Muscle of leg (tissue), 16 donors: ENCODE measurements at places on chromosomes 7 and 10.

DNA sequence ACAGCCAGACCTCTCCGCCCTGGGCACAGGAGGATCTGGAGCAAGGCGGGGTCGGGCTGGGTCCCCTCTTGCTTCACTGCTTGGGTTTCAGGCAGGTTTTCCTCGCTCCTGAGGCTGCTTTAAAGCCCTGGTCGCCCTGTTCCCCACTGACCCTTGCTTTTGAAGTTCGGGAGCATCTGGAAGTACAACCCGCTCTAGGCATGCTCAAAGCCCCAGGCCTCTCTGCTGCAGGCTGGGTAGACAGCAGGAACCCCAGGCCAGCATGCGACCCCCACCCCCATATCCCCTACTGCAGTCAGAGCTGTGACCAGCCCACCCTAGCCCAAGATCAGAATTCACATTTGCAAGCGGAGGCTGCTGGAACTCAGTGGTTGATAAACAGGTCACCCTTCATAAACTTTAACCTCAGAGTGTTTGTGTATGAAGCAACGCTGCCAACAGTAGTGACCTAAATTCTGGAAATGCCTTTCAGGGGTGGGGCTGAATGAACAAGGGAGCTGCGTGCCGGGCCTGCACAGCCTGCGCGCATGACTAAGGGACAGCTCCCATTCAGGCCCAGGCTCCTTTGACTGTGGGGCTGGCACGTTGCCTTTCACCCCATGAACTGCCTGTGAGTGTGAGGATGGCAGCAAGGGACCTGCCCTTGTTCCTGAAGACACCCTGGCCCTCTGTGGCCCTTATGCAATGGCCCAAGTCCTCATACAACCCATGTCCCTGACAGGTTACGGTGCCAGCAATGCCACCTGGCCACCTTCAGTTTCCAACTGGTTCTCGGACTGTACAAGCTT, 52.5 kb downstream of the PROSER2 start:
- DNase-seq: peak; percentile 69

DNA sequence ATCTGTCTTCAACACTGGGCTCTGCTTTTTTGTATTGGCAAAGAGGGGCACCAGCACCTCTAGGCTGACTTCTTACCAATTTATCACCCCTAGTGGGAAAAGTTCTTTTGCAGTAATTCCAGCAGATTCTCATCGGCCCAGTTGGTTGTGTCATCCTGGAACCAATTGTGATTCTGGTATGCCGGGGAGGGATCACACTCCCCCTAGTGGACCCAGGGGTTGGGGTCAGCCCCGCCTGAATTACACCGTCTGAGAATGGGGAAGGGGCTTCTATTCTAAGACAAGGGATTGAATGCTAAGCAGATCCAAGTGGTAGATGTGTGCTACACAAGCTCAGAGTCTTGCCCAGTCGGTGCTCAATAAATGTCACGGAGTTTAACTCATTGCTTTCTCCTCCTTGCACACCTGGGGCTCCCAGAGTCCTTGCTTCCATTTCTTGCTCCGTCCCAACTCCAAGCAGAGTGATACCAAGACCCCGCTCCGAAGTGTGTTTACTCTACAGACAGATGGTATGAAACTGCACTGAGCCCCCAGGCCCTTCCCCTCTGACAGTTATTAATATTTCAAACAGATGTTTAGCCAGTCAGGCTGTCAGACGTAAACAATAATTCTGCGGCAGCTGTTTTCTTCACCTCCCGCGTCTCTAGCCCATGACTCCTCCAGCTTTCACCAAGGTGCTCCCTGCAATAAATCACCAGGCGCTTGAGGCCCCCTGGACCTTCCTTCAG, 71.9 kb downstream of the C10orf105 start:
- DNase-seq: peak; percentile 47

GRCh38 chr10:1596482-1597099, 140.7 kb downstream of the ADARB2 start:
- no peak for DNase-seq

DNA sequence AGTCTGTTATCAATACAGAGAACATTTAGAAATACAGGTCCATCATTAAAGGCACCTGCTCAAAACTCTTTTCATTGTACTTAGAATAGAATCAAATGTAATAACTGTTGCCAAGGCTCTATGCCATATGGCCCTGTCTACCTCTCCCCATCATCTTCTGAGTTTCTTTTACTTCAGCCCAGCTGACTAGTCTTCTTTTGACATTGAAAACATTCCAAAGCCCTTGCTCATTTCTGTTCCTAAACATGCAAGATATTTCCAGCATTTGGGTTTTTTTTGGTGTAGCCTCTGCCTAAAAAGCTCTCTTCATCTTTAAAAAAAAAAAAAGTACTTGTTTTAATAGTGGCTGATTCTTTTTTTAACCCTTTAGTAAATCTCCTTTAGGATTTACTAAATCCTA, 165.5 kb upstream of the SMIM30 start:
- DNase-seq: peak; percentile 11

DNA sequence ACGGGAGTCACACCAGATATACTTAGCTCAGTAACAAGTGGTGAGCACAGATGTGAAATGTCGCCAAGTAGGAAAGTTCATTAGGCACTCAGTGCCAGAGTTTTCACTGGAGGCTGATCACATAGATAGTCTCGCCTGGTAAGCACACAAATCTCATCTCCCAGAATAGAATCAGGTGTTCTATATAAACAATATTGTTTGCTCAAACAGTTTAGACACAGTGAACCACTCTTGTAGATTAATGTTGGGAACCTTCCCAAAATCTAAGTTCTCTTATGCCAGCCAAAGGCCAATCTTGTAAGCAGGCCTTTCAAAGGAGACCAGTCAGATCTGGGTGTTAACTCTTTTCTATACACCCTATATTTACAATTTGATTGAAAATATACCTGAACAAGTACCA, 716.5 kb upstream of the GRM3 start:
- peak; percentile 5 for DNase-seq

- DNase-seq: no peak
These were observed 1.1 kb downstream of the TMEM273 start for GRCh38 chr10:49187044-49187484.

GRCh38 chr7:157474685-157475084, 137.9 kb downstream of the DNAJB6 start:
- no peak for DNase-seq

- DNase-seq: no peak
These were observed 22.5 kb downstream of the CTBP2 start for GRCh38 chr10:125137601-125138438.

- no peak for DNase-seq
These were observed 196.0 kb downstream of the KCNMA1 start for GRCh38 chr10:77441353-77442166.

- no peak for DNase-seq
These were observed 31.1 kb upstream of the EZH2 start for GRCh38 chr7:148915211-148915610.
